Pulmonary artery endothelial cell (primary cell): ENCODE measurements at places on chromosomes 6 and 20. TPM values are rescaled to one million over a fixed set of nuclear protein-coding genes. Genes with fewer than 3 reads are reported as not detected.

The PLN gene
- total RNA-seq: 0.04 TPM in 1 of 2 replicates, not detected in the other

The MCCD1 gene
- not detected in 2 replicates for total RNA-seq

DNA sequence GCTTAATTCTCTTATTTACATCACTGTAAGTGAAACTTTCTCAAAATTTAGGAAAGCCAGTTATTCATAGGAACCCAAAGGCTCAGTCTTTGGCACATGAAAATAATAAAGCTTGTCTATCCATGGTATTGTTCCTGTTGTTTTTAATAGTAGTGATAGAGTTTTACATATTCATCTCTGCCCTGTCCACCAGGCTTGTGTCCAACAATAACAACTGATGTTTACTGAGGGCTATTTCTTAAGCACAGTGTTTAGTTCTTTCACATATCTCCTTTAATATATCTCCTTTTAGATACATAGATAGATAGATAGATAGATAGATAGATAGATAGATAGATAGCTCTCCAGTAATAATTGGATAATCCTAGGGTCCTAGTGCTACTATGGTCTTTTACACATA, 34.2 kb downstream of the FOXQ1 start:
- DNase-seq: no peak

The SPINT3 gene
- total RNA-seq: not detected in 2 replicates

The KIFC1 gene
- 19.9 and 40.4 TPM in 2 replicates for total RNA-seq

The POU5F1 gene
- total RNA-seq: 0.56 and 1.6 TPM in 2 replicates

The MAS1L gene
- not detected in 2 replicates for total RNA-seq

The FHL5 gene
- not detected in 2 replicates for total RNA-seq

The LZTS3 gene
- total RNA-seq: 3.2 and 4.1 TPM in 2 replicates

- DNase-seq: no peak
Observed at GRCh38 chr6:96913621-96914020, 10.9 kb upstream of the KLHL32 start.

DNA sequence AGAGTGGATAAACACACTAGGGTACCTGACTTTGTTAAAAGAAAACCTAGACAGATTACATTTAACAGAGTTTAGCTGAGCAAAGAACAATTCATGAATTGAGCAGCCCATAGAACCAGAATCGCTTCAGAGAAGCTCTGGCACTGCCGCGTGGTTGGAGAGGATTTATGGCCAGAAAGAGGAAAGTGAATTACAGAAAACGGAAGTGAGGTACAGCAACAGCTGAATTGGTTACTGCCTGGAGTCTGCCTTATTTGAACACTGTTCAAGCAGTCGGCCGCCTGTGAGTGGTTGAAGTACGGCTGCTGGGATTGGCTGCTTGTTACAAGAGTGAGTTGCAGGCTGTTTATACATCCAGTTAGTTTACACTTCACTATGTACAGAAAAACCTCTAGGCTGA, 253.8 kb upstream of the CDYL start:
- no peak for DNase-seq

The RHAG gene
- not detected in 2 replicates for total RNA-seq

DNA sequence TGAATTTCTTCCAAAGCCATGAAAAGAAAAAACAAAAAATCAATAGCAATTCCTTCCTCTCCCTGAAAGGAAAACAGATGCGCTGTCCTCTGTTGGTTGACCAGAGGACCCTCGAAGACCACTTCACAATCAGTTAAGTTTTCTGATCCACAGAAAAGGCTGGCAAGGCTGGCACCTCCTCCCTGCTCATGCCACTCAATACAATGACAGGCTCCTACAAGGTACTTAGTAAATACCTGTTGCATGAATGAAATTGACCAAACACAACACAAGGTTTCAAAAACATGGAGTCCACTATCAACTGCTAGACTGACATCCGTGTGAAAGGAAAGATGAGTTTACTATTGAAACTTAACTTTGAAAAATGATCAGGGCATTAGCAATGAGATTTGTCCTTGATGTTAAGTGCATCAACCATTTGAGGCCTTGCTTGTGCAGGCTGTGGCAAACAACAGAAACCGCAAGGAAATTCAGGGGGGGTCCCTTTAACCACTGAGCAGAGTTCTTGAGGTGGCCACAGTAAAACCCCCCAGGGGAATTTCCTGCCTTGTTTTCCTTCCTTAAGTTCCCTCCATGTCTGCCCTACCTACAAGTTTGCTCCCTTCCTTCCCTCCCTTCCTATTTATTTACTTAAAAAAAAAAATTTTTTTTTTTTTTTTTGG, 27.9 kb upstream of the RTF2 start:
- no peak for DNase-seq

The SPATA2 gene
- 1.2 and 1.3 TPM in 2 replicates for total RNA-seq

The VSX1 gene
- not detected in 2 replicates for total RNA-seq

DNA sequence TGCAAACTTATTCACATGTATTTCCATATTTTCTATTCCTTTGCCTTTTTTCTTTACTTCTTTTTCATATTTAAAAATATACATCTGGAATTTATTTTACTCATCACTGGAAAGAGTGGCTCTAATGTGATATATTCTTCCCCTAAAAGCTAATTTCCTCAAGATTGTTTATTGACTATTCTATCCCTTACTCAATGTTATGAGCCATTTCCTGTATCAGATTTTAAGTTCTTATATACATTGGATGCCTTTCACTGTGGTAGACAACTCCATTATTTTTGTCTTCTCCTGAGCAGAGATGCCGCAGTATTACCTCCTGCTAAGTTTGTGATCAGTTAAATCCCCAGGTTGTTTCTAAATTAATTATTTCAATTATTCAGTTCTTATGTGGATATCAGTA, 418.4 kb upstream of the JAG1 start:
- DNase-seq: no peak

The RPP40 gene
- total RNA-seq: 26.2 and 32.9 TPM in 2 replicates

The ZNF311 gene
- 0.56 and 0.59 TPM in 2 replicates for total RNA-seq

The CAGE1 gene
- total RNA-seq: 0.04 and 0.13 TPM in 2 replicates
